ENCODE measurements at places on chromosomes 7 and 10.
A peak's percentile ranks its signal among the peaks of the same experiment; 100 is the strongest.

GRCh38 chr10:42367532-42368230, 270.7 kb downstream of the ZNF33B start:
- peak; percentile 67 for DNase-seq

DNA sequence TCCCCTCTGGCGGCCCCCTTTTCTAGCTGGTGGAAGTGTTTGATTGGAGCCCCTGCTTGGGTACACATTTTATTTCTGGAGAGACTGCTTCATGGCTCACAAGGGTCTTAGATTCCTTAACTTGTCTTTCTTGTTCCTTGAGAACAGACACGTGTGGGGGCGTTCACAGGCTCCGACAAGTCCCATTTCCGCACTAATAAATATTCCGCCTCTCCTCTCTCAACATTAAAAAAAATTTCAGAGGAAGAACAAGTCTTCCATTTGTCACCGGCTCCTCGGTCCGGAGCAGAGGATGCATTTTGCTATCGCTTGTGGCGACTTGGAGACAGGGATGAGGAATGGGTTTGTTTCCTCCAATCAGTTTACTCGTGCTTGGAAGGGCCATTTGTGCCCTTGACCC, 134.0 kb upstream of the PODXL start:
- no peak for DNase-seq

DNA sequence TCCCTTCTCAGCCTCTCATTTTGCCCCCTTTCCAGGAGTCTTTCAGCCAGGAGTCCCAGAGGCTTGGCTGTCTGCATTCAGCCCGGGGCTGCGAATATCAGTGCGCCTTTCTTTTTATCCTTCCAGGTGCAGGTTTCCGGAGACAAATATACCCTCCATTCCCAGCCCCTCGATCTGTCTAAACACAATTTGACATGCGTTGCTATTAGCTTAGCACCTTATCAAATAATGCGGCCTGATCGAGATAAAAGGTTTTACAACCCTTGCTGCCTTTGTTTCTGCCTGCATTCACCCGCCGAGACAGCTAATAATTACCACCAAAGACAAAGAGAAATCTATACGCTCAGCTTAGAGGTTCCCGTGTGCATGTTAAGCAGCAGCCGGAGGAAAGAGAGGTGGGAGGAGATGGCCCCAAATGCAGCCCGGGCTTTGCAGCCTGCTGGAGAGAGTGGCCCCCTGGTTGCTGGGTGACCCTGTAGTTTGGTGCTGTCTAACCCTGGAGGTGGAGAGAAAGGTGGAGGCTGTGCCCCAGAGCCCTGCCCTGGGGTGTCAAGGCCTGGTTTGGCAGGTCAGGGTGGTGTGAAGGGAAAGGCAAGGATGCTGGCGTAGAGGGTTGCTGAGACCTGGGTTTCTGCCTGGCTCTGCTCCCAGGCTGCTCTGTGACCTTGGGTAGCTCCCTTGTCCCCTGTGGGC, 185.3 kb downstream of the RPS24 start:
- no peak for DNase-seq

DNA sequence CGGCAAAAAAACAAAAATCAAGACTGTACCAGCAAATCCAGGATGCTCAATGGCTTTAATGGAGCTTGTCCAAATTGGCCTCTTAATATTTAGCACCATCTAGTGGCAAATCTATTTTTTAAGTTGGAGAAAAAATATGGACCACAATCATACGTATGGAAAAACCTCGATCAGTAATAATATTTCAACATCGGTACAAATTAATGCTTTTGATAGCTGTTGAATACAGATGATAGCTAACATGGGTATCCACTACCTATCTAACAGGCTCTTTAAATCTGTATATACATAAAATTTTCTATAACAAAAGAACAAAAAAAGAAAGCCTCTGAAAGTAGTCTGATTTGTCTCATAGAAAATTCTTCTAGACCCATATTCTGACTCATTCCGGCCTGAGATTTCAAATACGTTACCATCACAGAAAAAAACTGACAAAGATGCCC, 29.2 kb downstream of the COA1 start:
- DNase-seq, result no peak

DNA sequence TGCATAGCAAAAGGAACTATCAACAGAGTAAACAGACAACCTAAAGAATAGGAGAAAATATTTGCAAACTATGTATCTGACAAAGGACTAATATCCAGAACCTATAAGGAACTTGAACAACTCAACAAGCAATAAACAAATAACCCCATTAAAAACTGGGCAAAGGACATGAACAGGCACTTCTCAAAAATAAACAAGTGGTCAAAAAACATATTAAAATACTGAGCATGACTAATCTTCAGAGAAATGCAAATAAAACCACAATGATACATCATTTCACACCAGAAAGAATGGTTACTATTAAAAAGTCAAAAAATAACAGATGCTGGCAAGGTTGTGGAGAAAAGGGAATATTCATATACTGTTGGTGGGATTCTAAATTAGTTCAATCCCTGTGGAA, 17.1 kb downstream of the MAGI2 start:
- DNase-seq, result no peak

GRCh38 chr7:55546814-55547213, 25.5 kb downstream of the VOPP1 start:
- DNase-seq, result peak; percentile 44

DNA sequence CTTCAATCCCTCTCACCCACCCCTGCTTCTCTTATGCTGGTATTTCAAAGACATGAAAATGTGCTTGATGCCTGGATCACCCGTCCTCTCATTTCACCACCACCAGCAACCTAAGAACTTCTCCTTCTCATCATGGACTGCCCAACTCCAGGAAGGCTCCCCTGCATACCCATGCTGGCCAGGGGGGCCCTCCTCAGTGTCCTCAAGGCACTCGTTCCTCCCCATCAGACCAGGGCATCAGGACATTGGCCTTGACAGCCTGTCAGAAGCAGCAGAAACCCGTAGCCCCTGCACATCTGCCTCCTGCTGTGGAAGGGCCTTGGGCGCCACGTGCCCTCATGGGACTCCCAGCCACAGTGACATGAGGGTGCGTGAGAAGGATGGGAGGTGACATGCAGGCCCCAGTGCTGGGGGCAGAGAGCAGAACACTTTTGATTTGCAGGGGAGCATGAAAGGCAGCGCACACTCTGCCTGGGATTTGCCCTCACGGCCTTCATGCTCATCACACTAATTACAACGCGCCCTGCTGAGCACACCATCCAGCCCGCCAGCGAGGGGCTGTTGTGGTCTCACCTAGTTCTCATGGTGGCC, 1.9 kb upstream of the HSPA12A start:
- DNase-seq, result no peak

DNA sequence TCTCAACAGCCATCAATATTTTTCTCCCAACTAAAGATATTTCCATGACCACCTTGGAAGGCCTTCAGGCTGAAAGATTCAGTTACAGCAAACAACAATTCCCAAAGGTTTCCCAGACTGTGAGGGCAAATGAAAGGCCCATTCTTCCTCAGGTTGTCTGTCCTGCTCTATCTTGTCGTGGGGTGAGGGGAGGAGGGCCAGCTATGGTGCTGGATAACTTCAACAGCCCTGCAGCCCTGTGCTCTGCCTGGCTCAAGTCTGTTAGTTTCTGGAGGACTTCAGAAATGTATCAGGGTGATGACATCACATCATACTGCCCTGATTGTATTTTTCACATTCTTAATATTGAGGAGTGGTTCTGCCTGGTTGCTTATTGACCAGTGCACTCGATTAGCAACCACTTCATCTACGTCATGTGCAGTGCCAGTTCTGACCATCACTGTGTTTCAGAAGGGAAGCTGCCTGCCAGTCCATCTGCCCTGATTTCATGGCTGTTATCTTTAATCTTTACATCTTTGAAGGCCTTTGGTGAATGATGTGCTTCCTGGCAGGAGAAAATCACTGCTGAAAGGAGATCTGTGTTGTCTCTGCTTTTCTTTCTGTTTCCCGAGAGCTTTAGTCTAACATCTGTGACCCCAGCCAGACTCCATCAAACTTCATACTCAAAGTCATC, 135.5 kb downstream of the NRF1 start:
- DNase-seq, result no peak

- DNase-seq, result no peak
Observed at GRCh38 chr7:50808282-50808888, 25.7 kb upstream of the GRB10 start.

GRCh38 chr10:59891936-59892335, 14.4 kb downstream of the CCDC6 start:
- DNase-seq, result no peak

DNA sequence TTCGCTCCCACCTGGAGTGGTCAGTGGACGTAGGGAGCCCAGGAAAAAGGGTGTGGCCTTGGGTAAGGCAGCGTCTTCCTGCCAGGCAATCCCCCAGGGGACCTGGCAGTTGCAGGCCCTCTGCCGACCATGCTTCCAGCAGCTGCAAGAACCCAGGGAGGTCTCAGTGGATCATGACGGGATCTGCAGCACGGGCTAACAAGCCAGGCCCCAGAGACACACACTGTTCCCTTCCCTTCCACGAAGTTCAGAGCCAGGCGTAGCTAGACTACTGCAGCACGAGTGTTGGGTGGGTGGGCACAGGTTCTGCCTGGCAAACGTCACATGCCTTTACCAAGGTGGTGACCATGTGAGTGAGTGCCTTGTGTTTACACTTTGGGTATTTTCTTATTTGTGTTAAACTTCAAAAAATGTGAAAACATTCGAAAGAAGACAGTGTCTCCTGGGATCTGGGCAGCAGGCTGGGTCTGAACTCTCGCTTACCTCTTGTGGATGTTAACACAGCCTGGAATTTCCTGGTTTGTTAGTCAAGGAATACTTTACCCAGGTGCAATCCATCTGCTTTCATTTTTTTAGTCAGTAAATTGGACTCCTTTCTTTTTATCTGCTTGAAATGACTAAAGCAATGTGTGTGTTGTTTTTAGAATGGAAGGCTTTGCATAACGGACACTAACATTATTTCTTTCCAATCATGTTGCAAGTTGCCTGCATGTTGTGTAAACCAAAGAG, 48.2 kb upstream of the VIPR2 start:
- no peak for DNase-seq

- no peak for DNase-seq
Observed at GRCh38 chr10:112052166-112052565, 131.4 kb downstream of the GPAM start.

GRCh38 chr7:124956160-124956559, 26.5 kb upstream of the POT1 start:
- no peak for DNase-seq

- no peak for DNase-seq
Observed at GRCh38 chr10:52066383-52066782, 247.7 kb upstream of the DKK1 start.

- no peak for DNase-seq
Observed at GRCh38 chr10:34713875-34714274, 101.2 kb downstream of the PARD3 start.

DNA sequence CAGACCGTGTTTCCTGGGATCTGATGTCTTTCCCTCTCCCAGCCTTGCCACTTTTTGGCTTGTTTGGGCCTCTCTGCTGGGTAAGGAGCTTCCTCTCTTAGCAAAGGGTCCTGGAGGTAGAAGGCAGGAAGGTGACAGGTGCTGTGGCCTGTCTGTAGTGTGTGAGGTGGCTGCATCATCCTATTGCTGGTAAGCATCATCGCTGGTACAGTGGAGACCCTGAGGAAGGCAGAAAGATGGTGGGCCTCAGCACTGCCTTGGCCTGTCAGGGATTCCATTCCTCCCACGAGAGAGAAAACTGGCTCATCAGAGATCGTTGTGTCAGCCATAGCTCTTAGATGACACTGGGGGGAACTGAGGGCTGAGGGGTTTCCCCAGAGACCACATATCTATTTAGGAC, 46.5 kb downstream of the ZMIZ1 start:
- no peak for DNase-seq

DNA sequence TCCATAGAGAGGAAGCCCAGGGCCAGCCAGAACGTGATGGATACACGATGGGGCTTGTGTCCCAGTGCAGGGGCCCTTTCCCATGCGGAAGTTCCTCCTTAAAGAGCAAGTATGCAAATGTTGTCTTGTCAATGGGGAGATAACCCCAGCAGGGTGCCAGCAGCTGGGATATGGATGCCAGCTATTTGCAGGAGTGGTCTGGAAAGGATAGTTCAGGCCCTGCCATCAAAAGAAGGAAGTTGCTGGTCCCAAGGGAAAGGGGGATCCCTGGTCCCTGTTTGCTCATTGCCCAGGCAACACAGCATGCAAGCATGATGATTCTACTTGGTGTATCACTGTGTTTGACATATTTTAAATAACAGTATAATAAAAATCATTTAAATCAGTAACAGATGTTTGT, 73.1 kb upstream of the HECW1 start:
- DNase-seq, result no peak

DNA sequence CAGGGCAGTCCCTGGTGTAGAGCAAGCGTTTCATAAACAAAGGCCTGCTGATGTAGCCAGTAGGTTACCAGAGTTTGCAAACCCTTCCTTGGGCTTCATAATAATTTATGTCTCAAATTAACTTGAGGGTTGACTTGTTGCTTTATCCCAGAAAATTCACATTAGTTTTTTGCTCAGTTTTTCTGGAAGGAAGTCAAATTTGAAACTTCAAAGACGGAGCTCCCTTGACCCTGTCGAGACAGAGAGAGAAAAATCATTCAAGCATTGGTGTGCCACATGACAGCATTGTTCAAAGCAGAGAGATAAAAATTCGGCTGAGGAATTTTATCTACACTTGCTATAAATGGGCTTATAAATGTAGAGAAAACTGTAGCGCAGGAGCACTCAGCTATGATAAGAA, 627.7 kb downstream of the TNS3 start:
- no peak for DNase-seq

GRCh38 chr7:42694894-42695507, 216.9 kb downstream of the C7orf25 start:
- no peak for DNase-seq

Data from hypothalamus (tissue), 51 donors.